ENCODE measurements at places on chromosomes 12 and 14.

GRCh38 chr12:124865728-124866127 is 2.1 kb upstream of the SCARB1 start:
- DNase-seq = no peak

DNA sequence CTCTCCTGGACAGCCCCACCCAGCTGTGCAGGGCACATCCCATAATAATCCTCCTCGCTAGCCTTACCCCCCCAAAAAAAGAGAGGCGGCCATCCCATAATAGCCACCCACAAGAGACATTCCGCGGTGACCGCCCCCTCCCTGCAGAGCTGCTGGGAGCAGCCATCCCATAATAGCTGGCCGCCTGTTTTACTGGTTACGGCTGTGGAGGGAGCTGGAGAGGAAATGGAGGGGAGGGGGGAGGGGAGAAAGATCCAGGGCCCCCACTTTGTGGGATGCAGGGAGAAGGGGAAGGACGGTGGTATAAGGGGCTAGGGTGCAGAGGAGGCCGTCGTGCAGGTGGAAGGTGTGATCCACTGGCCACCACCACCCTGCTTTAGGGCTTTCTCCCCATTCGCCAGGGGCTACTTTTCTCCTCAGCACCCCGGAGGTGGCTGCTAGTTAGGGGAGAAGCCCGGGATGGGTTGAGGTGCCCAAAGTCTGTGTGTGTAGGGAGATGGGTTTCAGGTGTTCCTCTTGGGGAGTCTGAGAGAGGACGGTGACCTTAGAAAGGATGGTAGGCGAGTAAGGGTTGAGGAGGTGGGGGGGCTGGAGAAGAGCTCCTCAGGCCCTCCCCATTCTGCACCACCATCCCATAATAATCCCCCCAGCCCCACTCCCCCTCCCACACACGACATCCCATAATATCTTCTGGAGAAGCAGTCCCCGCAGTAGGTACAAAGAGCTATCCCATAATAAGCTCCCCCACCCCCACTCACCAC is 6.0 kb upstream of the CHD4 start:
- DNase-seq = peak; percentile 72

GRCh38 chr12:106064721-106065021 is 74.1 kb downstream of the NUAK1 start:
- no peak for DNase-seq

GRCh38 chr12:2544230-2544629 is 250.5 kb upstream of the FKBP4 start:
- DNase-seq = no peak

- DNase-seq = no peak
Observed at GRCh38 chr14:56112781-56113180, 5.4 kb upstream of the PELI2 start.

DNA sequence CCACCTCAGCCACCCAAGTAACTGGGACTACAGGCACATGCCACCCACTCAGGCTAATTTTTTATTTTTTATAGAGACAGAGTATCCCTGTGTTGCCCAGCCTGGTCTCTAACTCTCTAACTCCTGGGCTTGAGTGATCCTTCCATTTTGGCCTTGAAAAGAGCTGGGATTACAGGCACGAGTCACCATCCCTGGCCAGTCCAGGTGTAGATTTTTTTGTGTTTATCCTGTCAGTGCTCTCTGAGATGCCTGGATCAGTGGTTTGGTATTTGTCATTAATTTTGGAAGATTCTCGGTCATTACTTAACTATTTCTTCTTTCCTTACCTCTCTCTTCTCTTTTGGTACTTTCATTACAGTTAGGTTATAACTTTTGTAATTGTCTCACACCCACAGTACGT is 5.3 kb upstream of the HIF1A start:
- no peak for DNase-seq

- peak; percentile 6 for DNase-seq
Observed at GRCh38 chr14:101875727-101876554, 88.4 kb upstream of the DYNC1H1 start.

- DNase-seq = no peak
Observed at GRCh38 chr12:31035226-31035625, 38.4 kb upstream of the DDX11 start.

- peak; percentile 63 for DNase-seq
Observed at GRCh38 chr14:73248108-73248868, 11.0 kb downstream of the PAPLN start.

DNA sequence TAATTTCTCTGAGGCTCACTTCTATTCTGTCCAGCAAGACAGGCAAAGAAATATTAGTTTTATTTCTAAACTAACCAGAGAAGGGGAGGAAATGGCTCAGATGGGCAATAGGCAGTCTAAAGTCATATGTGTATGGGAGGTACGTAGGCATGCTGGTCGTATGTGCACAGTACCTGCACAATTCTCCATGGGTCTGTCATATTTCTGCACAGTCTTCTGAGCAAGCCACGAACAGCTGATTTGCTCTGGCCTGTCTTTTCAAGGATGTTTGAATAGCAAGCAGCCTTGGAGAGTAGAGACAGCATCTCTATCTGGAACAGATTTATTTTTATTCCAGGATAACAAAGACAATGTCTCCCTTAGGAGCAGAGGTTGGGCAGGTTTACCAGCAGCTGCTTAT is 92.1 kb downstream of the SLC25A47 start:
- DNase-seq = no peak

DNA sequence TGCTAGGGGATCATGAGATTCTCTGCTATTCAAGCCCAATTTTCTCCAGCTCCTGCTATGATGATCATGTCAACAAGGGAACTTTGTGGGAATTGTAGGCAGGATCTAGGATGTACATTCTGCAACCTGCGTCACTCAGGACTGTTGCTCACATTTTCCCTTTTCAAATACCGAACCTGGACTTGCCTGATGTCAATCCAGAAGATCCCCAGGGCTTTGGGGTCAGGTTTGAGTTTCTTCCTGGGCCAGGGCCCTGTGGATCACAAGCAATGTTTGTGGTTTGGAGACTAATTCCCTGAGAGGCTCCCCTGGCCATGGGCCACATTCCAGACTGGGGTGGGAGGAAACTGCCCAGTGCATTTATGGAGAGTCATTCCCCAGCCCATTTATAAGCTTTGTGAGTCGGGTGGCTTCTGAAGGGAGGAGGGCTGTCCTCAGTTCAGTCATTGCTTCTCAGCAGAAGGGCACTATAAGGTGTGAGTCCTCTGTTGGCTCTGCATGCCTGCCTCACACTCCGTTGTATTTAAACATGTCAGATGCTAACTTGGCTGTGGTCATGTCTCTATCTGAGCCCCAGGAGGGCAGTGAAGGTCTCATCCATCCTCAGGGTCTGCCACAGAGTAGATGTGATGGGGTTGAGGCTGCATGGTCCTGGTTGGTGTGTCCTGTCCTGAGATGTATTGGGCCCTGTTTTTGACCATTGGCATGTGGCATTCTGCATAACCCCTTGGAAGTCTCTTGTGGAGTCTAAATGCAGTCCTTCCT is 6.5 kb downstream of the KRT86 start:
- DNase-seq = peak; percentile 99

DNA sequence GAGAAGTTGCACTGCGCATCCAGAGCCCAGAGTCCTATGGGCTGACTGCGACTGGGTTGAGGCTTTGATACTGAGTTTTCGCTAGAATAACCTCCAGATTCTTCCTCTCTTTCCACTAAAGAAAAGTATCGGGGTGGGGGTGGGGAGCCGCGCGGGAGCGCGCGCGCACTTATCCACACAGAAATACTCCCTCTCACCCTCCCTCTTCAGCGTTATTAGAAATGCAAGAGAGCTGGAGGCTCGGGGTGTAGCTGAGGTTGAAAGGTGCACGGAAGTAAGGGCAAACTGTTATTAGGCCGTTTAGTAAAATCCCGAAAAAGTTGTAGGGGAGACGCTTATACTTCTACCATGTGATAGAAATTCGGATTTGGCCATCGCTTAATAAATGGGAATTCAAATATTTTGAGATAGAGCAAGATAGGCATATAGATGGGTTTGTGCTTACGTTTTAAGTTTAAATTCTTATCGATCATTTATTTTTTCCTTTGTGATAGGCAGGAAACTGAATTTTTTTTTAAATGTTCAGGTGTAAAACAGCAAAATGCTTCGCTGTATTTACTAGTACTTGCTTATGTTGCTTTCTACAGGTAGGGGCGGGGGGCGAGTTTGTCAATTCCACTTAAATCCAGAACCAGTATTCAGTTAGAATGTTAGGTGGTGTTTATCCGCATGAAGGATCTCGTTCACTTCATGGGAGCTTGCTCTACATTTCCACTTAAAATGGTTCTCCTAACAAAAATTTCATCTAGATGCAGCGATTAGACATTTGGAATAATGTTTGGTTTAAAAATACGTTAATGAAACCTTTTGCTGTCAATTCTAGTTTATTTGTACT is 1.1 kb downstream of the ARHGAP5 start:
- DNase-seq = peak; percentile 53

Data from ELR (cell line).